ENCODE measurements at places on chromosomes 3 and 15. TPM values are rescaled to one million over a fixed set of nuclear protein-coding genes. Genes with fewer than 3 reads are reported as not detected.

COL6A5 gene
- total RNA-seq, result 0.03 TPM

MELTF gene
- 5.4 TPM for total RNA-seq

- DNase-seq, result no peak
Measured at GRCh38 chr3:159664006-159664405, 324.6 kb upstream of the IL12A start.

DNA sequence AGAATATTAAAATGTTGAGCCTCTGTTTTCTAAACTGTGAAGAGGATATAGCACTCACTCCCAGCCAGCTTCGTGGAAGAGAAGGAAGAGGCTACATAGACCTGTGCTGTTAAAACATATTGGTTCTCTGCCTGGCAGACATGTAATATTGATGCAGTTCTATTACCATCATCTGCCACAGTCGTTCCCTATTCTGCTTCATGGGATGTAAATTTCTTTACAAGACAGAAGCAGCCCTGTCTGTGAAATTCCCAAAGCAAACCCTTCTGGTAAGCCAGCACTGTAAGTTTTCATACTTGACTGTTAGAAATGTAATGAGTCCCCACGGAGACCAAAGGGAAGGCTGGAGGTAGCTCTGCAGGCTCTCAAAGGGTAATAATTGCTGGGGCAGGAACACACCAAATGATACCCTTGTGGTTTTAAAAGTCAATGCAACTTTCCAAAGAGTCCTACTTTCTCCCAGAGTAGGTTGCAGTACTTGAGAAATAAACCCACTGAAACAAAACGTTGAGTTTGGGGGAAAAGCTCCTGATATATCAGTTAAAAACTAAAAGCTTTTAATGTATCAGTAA, 129.9 kb upstream of the HES1 start:
- DNase-seq, result peak; percentile 21

DNA sequence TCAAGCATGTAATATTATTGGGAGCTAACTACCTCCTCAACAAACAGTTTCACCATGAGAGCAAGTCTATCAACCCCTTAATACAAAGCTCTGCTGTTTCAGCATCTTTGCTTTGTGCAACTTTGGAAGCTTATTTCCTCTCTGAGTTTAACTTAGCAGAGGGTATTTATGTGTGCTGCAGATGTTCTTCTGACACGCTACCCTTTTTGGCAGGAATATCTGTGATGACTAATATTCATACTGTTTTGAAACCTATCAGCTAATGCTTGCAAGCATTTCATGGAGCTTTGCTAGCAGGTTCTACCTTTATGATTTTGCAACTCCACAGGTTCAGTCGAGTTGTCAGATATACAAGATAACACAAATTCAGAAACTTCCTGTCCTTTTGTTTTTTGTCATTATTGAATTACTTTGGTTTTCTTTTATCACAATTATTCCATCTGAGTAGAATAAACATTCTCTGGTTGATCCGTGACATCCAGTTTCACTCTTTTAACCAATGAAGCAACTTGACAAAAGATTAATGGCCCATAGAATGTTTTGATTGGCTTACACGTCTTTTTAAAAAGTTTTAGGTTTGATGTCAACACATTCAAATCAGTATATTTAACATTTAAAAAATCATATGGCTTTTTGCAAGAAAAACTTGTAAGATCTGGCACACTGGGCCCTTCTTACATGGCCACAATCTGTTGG, 1.7 kb upstream of the SLC9A9 start:
- no peak for DNase-seq
